Suppressor macrophage treated with lipopolysaccharide for 1 hour (primary cell): ENCODE measurements at places on chromosomes 2 and 18.

- DNase-seq = no peak
These were observed 28.1 kb downstream of the GAREM1 start for GRCh38 chr18:32442575-32442974.

GRCh38 chr2:169712791-169713227 is 18.5 kb downstream of the PHOSPHO2 start:
- no peak for DNase-seq

GRCh38 chr2:105926960-105927678 is 182.4 kb downstream of the NCK2 start:
- DNase-seq = peak; percentile 21

GRCh38 chr2:44295633-44296359 is 20.5 kb downstream of the SLC3A1 start:
- DNase-seq = no peak

- DNase-seq = peak; percentile 29
These were observed 23.3 kb downstream of the GRB14 start for GRCh38 chr2:164597983-164598382.

DNA sequence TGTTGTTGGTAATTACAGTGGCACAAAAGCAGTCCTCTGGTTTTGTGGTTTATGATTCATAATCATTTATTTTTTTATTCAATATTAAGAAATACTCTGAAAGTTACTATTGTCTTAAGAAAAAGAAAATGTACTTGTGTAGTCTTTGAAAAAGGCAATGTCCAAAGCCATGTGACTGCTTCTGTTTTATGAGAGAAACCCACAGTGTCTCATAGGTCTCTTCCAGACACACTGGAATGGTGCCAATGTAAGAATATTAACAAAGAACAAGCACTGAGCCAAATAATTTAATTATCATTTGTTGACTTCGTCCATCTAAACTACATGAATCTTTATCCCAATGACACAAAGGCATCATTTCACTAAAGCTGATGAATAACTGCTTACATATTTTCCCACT is 62.5 kb downstream of the RPRM start:
- DNase-seq = no peak

GRCh38 chr18:70671889-70672565 is 383.2 kb downstream of the SOCS6 start:
- DNase-seq = no peak

DNA sequence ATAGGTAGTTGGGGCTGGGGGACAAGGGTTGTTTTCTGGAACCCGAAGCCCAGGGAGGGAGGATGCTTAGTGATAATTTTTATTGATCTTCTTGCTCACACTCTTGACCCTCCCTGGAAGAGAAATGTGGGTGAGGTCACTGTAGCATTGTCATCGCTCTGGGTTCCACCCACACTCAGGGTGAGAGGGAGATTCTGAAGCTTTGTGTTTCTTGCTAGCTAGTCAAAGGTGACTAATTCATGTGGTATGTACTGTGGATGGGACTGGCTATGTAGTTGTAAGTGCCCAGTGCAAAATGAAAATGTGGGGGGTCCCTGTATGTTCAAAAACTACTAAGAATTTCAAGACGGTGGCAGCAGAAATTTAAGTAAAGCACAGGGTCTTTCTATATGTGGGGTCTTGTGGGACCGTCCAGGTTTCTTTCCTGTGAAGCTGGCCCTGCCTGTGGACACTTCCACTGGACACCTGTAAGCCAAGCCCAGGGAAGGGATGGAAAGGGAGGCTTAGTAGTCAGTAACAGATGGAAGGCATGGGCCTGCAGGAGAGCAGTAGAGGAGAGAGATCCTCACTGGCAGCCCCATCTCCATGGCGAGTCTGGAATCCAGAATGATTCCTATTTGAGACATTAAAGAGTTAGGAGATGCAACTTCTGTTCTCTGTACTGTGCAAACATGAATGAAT is 35.0 kb downstream of the TSN start:
- peak; percentile 52 for DNase-seq

GRCh38 chr2:37829202-37829601 is 95.9 kb upstream of the RMDN2 start:
- peak; percentile 93 for DNase-seq

GRCh38 chr18:79438089-79438897 is 42.6 kb downstream of the NFATC1 start:
- DNase-seq = no peak

- peak; percentile 50 for DNase-seq
These were observed 21.2 kb upstream of the ACVR1 start for GRCh38 chr2:157897106-157897971.

GRCh38 chr2:160700021-160700814 is 206.6 kb upstream of the RBMS1 start:
- DNase-seq = no peak

DNA sequence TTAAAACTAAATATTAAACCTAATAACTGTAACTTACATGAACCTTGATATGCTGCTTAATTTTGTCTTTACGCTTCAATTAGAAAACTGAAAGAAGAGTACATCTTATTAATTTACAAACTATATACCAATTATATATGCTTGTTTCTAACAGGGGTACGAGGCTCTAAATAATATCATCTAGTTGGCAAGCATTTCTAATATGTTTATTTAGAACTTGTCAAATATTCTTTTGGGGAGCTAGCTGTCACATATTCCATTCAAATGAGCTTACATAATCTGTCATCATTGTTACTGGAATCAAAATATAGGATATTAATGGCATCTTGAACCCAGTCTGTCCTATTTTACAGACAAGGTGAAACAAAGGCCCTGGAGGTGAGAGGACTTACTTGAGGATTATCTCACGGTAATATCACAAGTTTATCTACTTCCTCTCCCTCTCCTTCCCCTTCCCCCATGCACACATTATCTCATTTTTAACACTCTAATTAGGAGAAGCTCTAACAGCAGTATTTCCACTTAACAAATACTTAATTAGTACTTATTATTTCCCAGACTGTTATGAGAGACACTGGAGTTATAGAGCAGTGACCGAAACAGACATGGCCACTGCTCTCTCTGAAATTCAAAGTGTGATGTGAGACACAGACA is 3.5 kb downstream of the PRKD3 start:
- DNase-seq = no peak

- no peak for DNase-seq
These were observed 105.8 kb upstream of the SPOPL start for GRCh38 chr2:138395565-138396306.

- no peak for DNase-seq
These were observed 115.6 kb downstream of the ZNF516 start for GRCh38 chr18:76379226-76380126.

GRCh38 chr2:153431114-153431513 is 47.4 kb downstream of the RPRM start:
- DNase-seq = no peak

GRCh38 chr2:43880471-43880870 is 41.7 kb downstream of the ABCG8 start:
- DNase-seq = no peak

DNA sequence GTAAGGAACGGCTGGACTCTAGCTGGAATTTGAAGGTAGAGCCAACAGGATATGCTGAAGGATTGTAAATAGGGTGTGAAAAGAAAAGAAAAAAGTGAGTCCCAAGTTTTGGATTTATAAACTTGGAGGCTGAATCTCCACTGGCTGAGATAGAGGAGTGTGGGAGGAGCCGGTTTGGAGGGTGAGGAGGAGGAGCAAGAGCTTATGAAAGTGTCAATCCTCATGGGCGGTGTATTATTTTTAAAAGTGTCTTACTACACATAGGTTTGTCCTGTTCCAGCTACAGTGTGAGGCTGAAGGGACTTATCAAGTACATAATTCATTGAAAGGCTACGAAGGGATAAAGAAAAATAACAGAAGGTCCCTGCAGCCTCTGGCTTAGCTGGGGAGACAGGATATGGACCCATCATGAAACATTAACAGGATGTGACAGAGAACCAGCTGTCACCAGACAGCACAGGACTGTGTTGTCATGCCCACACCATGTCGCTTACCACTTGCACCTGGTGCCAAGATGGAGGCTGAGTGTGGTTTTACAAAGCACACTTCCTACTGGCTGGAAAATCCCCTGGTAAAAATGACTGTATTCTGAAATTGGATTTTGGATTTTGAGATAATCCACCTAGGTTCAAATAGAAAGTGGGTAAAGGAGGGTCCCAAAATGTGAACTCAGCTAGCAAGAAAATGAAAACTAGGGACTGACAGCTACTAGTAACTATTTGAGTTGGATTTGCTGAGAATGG is 2.5 kb upstream of the MREG start:
- peak; percentile 62 for DNase-seq

DNA sequence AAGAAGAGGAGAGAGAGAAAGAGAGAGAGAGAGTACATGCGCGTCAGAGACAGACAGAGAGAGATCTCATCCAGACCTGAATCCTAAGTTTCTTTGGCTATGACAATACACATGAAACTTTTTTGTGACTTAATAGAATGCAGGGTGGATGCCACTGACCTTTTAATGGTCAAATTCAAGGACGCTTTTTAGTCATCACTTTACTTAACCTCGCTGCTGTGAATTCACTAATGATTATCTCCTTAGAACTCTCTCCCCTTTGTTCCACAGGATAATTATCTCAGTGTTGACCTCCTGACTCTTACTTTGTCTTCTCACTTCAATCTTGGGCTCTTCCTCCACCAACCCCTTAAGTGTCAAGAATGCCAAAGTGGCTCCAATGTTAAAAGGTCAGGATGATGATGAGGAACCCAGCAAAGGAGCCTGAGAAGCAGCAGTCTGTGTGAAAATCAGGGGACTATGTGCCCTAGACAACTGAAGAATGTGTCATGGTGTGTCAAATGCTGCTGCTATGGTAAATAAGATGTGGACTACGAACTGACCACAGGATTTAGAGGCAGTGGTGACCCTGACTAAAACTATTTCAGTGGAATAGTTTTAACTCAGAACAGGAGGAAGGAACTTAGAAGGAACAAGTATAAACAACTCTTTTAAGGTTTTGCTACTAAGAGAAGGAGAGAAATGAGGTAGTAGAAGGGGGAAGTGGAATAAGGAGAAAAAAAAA is 382.1 kb downstream of the ZEB2 start:
- DNase-seq = peak; percentile 24

GRCh38 chr2:2663401-2664036 is 332.4 kb upstream of the MYT1L start:
- DNase-seq = no peak

DNA sequence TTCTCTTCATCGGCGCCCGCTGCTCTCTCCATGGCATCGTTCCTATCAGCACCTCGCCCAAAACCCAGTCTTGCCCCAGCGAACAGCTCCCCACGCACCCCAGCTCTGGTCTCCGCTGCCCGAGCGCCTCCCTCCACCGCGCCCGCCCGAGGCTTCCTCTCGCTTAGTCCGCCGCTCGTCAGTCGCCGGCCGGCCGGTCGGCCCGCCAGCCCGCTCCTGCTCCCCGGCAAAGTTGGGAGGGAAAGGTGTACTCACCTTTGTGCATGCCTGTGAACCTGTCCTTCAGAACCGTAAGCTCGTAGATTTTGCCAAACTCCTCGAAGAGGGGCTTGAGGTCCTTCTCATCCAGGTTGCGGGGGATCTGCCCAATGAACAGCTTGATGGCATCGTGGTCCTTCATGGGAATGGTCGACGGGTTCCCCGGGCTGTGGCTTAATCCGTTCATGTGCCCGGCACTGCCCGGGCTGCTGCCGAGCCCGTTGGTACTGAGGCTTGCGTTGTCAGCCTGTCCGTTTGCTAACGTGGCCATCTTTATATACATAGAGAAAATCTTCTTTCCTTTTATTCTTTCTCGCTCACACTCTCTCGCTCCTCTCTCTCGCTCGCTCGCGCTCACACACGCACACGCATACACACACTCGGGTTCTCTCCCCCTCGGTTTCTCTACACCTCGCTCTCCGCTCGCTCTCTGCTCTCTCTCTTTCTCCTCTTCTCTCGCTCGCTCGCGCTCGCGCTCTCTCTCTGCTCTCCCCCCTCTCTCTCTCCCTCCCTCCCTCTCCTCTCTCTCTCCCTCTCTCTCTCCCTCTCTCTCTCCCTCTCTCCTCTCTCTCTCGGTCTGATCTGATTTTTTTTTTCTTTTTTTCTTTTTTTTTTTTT is at the start of gene CELF4:
TSS of gene CELF4 (minus strand) at position 698 of the 876 bp plus-strand sequence.
- DNase-seq = peak; percentile 8

DNA sequence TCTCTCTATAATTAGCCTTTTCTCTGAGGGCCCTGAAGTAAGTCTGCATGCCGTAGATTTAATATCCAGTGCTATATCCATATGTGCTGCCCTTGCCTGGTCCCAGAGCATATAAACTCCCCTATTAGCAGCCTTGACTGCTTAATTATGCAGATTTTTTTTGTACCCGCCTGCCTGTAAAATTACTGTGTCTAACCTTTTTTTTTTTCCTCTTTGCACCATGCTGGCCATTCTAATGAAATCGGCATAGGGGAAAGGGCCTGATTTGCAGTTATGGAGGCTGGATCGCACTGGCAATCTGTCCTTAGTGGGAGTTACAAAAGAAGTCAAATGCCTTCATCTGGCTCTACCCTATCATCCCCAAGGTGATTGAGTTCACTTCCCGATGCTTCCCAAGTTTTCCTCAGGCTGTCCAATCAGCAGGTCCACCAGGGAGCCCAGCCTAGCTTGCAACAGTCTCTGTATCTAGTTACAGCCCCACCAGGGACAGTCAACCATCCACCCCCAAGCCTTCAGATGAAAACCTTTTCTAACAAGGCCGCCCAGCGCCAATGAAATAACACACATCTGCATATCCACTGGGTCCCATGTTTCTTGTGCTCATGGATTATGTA is 239.0 kb downstream of the ZNF521 start:
- no peak for DNase-seq

GRCh38 chr2:146597291-146597690 is 1247.5 kb upstream of the ACVR2A start:
- DNase-seq = no peak

DNA sequence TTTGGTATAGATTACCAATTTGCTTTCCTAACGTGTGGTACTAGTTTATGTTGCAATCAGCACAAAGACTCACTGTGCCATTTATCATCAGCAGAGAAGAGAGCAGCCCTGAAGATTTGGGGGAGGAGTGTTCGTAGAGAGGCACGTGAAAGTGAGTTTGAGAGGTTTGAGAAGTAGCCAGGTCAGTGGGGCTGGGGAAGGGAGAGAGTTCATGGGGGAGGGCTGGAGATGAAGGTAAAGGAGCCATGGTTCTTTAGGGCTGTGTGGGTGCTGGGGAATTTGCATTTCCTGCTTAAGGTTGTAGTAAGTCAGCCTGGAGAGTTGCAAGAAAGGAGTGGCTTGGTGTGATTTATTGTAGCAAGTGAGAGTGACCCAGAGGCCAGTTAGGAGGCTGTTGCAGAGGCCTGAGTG is 172.1 kb downstream of the NEDD4L start:
- peak; percentile 20 for DNase-seq

DNA sequence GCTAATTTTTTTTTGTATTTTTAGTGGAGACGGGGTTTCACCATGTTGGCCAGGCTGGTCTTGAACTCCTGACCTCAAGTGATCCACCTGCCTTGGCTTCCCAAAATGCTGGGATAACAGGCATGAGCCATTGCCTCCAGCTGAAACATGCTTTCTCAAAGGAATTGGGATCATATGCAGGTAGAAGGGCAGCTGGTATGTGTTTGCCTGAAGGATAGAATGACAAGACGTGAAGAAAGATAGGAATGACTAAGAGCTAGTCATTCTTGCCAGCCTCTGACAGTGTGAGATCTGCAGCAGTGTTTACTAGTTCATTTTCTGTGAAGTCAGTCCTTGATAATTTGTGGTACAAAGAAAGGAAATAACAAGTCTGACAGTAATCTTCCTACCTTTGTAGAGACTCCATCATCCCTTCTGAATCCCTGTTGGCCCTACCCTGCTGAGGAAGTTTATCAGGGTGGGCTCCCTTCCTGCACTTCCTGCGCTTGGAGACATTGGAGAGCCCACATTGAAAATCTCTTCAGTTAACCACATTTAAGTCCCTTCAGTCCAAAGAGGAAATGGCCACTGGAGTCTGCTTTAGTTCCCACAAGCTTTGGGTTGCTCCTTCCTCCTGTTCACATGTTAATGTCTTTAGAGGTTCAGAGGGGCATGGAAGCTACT is 14.7 kb downstream of the CFLAR start:
- peak; percentile 60 for DNase-seq
